Ascending aorta (tissue), 2 donors: ENCODE measurements at places on chromosomes 13 and 19. TPM values are rescaled to one million over a fixed set of nuclear protein-coding genes. Genes with fewer than 3 reads are reported as not detected.

DNA sequence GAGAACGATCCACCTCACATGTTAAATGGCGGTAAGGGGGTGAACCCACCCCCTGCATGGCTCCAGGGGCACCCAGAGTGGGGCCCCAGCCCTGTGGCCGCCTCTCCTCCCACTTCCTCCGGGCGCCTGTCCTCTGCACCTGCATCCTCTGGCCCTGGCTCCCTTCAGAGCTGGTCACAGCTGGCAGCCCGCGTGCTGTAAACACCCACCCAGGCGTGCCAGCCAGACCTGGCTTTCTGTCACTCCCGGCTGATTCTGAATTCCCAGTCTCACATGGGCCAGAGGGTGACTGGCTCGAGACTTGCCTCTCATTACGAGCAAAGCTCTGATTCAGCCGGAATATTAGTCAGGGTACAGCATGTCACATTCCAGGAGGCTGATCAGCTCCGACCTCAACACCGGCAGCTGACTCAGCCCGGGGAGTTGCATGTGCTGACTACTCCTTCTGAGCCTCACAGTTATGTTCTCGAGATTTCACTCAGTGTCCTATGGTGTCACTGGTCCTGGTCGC, 75.1 kb downstream of the GNG7 start:
- no peak overlapping the region for H3K4me3 ChIP-seq
- H3K27me3 ChIP-seq = no peaks in the 10 kb centered on the region

R3HDM4 gene
- total RNA-seq = 81.5 TPM

GRCh38 chr19:5153601-5154128, 184.8 kb downstream of the KDM4B start:
- no peak overlapping the region for H3K4me3 ChIP-seq
- DNase-seq = no peak
- no peak overlapping the region for H3K27ac ChIP-seq

DNA sequence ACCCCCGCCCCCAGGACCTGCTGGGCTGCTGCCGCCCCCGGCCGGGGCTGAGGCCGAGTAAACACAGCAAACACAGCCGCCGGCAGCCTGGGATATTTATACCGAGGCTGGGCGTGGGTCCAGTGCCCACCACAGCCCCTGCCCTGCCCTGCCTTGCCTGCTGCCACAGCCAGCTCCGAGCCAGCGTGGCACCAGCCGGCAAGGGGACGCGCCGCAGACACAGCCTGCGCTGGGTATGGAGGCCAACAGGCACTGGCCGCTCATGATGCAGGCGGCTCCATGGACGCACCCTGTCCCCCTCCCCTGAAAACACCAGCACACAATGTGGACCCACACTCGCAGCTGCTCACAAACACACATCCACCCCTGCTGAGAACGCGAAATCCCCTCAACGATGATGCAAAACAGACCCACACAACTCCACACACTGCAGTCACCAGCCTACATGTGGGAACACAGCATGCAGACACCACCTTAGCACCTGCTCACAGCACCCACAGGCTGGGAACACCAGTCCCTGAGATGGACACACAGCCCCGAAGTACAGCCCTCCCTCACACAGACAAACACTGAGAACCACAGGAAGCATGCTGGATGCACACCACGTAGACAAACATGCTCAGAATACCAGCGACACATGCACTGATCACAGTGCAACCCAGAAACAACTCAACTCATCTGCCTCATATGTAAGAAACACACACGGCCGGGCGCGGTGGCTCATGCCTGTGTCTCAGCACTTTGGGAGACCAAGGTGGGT, 16.2 kb downstream of the CCDC97 start:
- H3K36me3 ChIP-seq = peaks cover 28% of the 10 kb centered on the region
- DNase-seq = no peak
- H3K4me3 ChIP-seq = peak overlapping the region; percentile 62
- H3K27ac ChIP-seq = peak overlapping the region; percentile 85
- peaks cover 64% of the 10 kb centered on the region for H3K4me1 ChIP-seq
- H3K27me3 ChIP-seq = no peaks in the 10 kb centered on the region

GRCh38 chr19:7860714-7861618, 13.2 kb downstream of the PRR36 start:
- no peak overlapping the region for H3K4me3 ChIP-seq
- no peak overlapping the region for H3K27ac ChIP-seq
- DNase-seq = no peak
- no peaks in the 10 kb centered on the region for H3K4me1 ChIP-seq
- H3K27me3 ChIP-seq = no peaks in the 10 kb centered on the region

DNA sequence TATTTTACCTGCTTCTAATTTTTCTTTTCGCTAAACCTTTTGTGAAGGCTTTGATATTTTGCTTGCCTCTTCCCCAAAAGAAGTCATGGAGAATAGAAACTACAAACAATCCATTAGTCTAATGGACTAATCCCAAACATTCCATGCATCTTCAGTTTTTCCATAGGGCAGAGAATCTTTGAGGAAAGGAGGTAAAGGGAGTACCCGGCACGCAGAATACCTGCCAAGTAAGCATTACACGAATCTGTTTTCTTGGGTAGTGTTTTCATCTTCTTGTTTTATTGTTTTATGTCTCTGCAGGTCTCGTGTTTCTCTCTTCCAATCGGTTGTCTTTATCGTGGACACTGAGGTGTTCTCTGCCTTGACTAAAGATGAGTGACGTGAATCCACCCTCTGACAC, at the start of gene NLRP8:
NLRP8 (plus strand) TSS at position 301 of the 400 bp plus-strand sequence.
- DNase-seq = no peak
- no peaks in the 10 kb centered on the region for H3K27me3 ChIP-seq
- no peaks in the 10 kb centered on the region for H3K4me1 ChIP-seq
- no peak within 1 kb of the TSS for H3K27ac ChIP-seq
- H3K36me3 ChIP-seq = no peaks in the 10 kb centered on the region

DNA sequence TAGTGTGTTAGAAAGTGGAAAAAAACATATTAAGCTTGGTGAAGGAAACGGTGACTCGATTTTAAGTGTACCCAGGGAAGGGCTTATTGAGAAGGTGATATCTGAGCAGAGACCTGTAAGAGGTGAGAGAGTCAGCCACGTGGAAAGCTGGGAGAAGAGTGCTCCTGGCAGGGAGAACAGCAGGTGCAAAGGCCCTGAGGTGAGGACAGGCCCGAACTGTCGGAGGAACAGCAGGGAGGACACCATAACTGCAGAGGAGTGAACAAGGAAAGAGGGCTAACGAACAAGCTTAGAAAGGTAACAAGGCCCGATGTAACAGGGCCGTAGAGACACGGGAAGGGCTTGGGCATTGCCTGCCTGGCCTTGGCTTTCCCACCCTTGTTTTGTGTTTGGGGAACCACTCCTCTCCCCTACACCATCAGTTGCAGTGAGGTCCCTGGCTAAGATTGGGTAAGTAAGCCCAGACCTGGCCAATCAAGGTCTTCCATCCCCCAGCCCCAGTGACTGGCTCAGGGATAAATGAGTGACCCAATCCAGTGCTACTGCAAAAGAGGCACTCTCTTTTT, 7.3 kb downstream of the ATP4A start:
- peaks cover 9% of the 10 kb centered on the region for H3K27me3 ChIP-seq
- no peak overlapping the region for H3K27ac ChIP-seq
- H3K36me3 ChIP-seq = no peaks in the 10 kb centered on the region
- peaks cover 6% of the 10 kb centered on the region for H3K4me1 ChIP-seq
- no peak for DNase-seq
- no peak overlapping the region for H3K4me3 ChIP-seq

ANKLE1 gene
- total RNA-seq = not detected

SMIM44 gene
- not detected for total RNA-seq

DNA sequence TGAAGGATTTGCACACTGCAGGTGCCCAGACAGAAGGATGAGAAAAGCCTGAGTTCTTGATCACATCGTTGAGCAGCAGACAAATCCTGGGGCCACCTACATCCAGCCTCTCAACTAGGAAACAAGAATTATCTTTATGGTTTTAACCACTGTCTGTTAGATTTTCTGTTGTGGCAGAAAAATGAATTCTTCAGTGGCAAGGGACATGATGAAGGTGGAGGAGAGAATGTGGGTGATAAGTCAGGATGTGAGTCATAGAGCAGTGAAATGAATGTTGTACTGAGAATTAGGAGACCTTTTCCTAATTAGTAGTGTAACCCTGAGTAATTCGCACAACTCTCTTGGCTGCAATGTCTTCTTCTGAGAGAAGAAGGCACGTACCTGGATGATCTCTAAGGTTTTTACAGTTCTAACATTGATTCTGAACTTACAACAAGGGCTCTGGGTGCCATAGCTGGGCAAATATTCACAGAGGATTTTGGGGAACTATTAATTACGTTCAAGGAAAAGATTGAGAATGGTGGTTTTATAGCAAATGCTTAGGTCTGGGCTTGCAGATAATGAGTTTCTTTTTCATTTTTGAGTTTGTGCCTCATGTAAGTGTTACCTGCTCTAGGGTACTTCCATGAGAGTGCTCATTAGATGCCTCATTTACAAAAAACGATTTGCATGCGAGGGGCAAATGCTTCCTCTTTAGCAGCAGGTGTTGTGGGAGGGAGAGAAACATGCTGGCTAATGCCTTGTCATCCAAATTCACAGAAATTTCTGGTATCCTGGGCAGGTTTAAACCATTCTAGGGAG, 111.0 kb upstream of the KL start:
- H3K27ac ChIP-seq = no peak overlapping the region
- DNase-seq = no peak
- H3K36me3 ChIP-seq = no peaks in the 10 kb centered on the region
- peaks cover 13% of the 10 kb centered on the region for H3K4me1 ChIP-seq

GRCh38 chr13:74465271-74465670, 331.1 kb upstream of the KLF12 start:
- no peaks in the 10 kb centered on the region for H3K36me3 ChIP-seq
- no peak for DNase-seq
- H3K27me3 ChIP-seq = no peaks in the 10 kb centered on the region
- no peaks in the 10 kb centered on the region for H3K4me1 ChIP-seq
- no peak overlapping the region for H3K27ac ChIP-seq
